Memory B cell (primary cell): ENCODE measurements at places on chromosomes 1 and 21.

GRCh38 chr1:247435030-247435758 is 19.2 kb downstream of the NLRP3 start:
- no peak overlapping the region for H3K4me3 ChIP-seq
- peaks cover 28% of the 10 kb centered on the region for H3K4me1 ChIP-seq
- DNase-seq: no peak
- H3K27ac ChIP-seq: no peak overlapping the region

- no peak overlapping the region for H3K4me3 ChIP-seq
- no peaks in the 10 kb centered on the region for H3K36me3 ChIP-seq
- DNase-seq: no peak
- peaks cover 6% of the 10 kb centered on the region for H3K27me3 ChIP-seq
Measured at GRCh38 chr1:61261595-61261994, 179.2 kb downstream of the NFIA start.

DNA sequence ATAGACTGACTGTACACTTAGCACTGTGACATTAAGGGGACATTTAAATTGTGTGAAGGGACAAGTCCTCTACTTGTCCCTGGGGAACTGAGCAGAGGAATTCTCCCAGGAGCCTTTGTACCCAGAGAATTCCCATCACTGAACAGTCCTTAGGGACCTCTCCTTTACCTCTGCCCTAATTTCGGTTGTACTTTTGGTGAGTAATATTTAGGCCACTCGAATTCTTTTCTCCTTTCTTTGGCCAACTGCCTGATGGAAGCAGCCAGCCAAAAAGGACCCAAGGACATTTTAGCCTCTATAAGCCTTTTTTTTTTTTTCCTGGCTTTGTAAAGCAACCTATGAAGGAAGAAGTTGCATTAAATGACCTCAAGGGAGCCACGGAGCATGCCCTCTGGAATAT is 71.5 kb downstream of the NR5A2 start:
- H3K4me1 ChIP-seq: no peaks in the 10 kb centered on the region
- H3K27me3 ChIP-seq: peaks cover 4% of the 10 kb centered on the region
- no peak overlapping the region for H3K27ac ChIP-seq
- no peaks in the 10 kb centered on the region for H3K36me3 ChIP-seq
- DNase-seq: no peak
- no peak overlapping the region for H3K4me3 ChIP-seq

DNA sequence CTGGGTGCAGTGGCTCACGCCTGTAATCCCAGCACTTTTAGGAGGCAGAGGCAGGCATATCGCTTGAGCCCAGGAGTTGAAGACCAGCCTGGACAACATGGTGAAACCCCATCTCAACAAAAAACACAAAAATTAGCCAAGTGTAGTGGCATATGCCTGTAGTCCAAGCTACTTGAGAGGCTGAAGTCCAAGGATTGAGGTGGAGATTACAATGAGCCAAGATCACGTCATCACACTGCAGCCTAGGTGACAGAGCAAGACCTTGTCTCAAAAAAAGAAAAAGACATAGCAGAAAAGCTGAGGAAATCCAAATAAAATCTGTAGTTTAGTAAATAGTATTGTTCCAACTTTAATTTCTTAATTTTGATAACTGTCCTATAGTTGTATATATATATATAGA is 11.5 kb upstream of the ASH1L start:
- no peak overlapping the region for H3K27ac ChIP-seq
- DNase-seq: no peak
- no peaks in the 10 kb centered on the region for H3K36me3 ChIP-seq
- H3K4me3 ChIP-seq: no peak overlapping the region
- H3K4me1 ChIP-seq: peaks cover 5% of the 10 kb centered on the region
